ENCODE measurements at places on chromosomes 13 and 19.

GRCh38 chr13:43725460-43725859 is 61.3 kb downstream of the ENOX1 start:
- no peak for DNase-seq

GRCh38 chr13:100173203-100173602 is 84.3 kb downstream of the PCCA start:
- no peak for DNase-seq

DNA sequence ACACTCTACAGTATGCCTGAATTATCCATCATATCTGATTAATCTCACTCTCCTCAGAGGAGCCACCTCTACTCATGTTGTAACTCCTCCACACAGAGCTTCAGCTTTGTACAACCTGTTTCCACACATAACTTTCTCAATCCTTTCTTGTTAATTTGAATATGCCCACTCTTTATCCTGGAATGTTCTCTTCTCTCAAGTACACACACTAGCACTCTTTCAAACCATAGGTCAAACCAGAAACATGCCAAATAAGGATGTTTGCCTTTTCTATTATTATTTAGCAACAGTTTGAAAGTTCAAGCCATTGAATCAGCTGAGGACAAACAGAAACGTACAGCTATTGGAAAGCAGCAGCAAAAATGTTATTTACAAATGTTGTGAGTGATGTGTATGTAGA is 110.3 kb downstream of the MIPEP start:
- DNase-seq = no peak

- no peak for DNase-seq
Measured at GRCh38 chr13:36552334-36552733, 120.0 kb downstream of the CCNA1 start.

DNA sequence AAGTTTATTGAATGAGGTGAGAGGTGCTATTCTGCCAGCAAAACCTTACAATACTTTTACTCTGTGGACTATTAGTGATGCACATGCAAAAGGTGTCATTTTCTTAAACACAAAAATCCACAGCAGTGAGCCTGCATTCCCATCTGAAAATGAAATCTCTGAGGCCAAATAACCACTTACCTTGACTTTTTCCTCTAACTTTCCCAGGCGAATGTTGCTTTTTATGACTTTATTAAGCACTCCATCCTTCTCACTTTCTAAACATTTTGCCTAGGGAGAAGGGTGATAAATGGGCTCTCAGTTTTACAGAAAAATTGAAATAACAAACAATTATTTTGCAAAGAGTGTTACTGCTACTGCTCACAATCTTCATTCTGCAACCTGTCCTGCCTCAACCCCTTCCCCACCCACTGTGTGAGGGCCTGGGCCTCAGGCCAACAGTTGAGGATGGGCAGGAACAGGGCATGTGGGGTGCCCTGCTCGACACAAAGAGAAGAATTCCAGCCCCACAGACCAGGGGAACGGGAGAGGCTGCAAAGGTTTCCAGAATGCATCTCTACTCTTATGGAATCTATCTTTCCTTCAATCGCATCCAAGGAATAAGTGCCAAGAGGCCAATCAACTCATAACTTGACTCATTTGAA is 18.1 kb upstream of the SLC7A9 start:
- DNase-seq = no peak

- DNase-seq = no peak
Measured at GRCh38 chr13:62563251-62563650, 1147.6 kb upstream of the PCDH20 start.

DNA sequence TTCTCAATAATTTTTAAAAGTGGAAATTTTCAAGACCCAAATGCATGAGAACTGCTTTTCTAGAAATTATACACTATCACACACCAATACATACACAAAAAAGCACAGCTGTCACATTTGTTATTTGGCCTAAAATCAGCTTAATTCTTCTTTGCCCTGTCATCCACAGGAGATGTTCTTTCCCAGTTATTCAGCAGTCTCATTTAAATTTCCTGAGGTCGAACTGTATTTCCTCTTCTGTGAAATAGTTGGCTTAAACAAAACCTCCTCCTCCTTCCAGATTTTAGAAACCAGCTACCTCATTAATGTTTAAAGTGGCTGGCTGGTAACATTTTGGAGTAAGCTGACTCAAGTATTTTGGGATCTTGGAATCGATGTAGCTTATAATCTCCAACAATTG is 39.1 kb downstream of the SMAD9 start:
- no peak for DNase-seq

- no peak for DNase-seq
Measured at GRCh38 chr13:41905600-41906254, 55.2 kb downstream of the VWA8 start.

DNA sequence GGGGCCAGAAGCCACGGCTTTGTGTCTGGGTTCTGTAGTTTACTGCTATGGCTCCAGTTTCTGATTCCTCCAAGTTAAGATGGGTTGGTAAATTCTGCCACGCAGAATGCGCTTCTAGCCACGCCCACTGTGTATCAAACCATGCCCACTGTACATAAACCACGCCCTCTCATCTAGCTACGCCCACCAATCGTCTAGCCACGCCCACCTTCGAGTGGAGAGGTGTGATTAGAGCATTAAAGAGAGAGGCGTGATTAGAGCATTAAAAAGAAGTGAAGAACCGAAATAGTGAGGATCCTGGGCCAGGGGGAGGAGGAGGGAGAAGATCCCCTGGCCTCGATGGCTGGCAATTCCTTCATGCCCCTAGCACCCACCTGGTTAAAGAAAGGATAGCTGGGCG is 43.7 kb upstream of the ADGRE5 start:
- no peak for DNase-seq

GRCh38 chr19:32819419-32820400 is 49.9 kb downstream of the SLC7A9 start:
- DNase-seq = no peak

DNA sequence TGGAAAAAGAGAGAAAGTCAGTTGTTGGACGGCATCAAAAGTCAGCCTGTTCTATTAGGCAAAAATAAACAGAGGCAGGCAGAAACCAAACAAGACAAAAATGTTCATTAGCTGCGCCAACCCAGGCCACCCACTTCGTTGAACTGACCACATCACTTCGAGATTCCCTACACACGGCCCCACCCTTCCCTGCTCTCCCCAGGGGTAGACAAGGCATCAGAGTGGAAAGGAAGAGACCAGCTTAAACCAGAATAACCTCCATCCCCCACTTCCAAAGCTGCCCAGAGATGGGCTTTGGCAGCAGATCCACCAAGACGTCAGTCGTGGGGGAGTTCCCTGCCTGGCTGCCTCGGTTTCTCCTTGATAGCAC is 204.6 kb upstream of the TSHZ3 start:
- no peak for DNase-seq

- DNase-seq = no peak
Measured at GRCh38 chr19:39411081-39411831, 1.2 kb upstream of the PLEKHG2 start.

DNA sequence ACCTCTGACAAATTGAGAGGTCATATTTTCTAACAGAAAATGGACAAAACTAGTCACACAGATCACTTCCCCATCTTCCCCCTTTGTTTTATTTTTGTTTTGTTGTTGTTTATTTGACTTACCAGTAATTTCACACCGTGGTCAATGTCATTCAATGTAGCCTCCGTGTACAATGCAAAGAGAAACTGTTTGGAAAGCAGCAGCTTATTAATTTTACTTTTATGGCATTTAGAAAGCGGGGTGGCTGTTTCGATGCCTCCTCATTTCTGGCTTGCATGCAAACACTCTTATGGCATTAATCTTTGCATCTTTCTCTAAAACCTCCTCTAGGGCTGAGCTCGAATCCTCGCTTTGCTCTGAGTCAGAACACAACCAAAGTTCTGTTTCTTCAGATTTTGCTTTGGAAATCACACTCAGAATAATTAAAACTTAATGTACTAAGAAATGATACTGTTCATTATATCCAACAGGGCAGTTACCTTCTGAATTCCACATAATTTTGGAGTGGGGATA is 77.0 kb downstream of the ZNF536 start:
- DNase-seq = no peak

- DNase-seq = no peak
Measured at GRCh38 chr13:79226938-79227337, 179.1 kb downstream of the RBM26 start.

- no peak for DNase-seq
Measured at GRCh38 chr13:27997904-27998522, 9.5 kb upstream of the URAD start.

DNA sequence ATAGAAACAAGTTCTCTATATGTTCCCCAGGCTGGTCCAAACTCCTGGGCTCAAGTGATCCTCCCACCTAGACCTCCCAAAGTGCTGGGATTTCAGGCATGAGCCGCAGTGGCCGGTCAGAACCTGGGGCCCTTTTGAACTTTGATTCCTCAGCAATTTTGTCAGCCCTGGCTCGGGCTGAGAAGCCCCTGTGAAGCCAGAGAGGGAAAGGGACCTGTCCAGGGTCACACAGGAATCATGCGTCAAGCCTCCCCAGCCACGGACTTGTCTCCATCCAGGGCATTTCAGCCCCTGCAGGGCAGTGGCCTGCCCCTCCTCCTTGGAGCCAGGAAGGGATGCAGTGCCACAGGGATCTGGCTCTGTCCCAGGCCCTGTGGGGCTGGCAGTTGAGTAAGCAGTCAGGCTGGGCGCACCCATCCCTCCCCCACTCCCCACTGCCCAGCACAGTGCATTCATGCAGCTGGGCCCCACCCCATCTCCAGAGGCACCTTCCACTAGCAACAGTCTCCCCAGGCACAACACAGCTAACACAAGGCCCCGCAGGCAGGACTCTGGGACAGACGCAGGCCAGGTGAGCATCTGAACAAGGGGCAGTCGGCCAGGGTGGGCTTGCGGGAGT is at the start of gene CAPS:
Gene CAPS (plus strand): TSS at position 516 of the 619 bp plus-strand sequence. CDS start 153 bp downstream, outside the sequence.
- no peak for DNase-seq

DNA sequence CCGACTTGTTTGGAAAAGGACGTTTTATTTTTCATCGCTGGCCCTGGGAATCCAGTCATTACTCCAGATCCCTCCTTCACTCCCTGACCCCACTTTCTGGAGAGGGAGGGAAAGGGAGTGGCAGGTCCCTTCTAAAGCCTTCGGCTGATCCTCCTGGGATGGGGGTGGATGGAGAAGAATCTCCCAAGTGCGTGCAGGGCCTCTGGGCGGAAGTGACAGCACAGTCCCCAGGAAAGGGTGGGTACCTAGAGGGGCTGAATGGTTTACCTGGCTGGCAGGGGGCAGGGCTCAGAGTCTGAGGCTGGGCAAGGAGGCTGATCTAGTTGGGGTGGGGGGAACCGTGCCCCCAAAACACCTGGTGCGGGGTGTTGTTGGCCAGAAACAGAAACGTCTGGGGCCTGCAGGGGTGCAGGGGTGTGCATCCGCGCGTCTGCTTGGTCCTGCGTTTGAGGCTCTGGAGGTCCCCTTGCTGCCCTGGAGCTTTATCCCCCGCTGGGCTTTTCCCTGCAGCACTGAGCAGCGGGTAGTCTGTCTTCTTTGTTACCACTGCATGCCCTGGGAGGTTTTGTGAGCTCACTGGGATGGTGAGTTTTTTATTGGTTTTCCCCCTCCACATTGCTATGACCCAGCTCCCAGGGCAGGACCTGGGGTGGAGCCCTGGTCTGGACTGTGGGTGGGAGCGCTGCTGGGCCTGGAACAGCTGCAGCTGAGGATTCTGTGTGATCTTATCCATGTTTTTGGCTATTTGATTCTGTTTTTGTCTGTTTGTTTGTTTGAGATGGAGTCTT is 3.0 kb upstream of the ZNF628 start:
- DNase-seq = no peak

GRCh38 chr13:102799426-102800144 is 666 bp downstream of the BIVM start:
- DNase-seq = no peak

GRCh38 chr19:38769635-38770211 is 3.6 kb downstream of the LGALS7 start:
- peak; percentile 85 for DNase-seq

- DNase-seq = no peak
Measured at GRCh38 chr19:58154287-58154678, 3.7 kb upstream of the ZNF329 start.

DNA sequence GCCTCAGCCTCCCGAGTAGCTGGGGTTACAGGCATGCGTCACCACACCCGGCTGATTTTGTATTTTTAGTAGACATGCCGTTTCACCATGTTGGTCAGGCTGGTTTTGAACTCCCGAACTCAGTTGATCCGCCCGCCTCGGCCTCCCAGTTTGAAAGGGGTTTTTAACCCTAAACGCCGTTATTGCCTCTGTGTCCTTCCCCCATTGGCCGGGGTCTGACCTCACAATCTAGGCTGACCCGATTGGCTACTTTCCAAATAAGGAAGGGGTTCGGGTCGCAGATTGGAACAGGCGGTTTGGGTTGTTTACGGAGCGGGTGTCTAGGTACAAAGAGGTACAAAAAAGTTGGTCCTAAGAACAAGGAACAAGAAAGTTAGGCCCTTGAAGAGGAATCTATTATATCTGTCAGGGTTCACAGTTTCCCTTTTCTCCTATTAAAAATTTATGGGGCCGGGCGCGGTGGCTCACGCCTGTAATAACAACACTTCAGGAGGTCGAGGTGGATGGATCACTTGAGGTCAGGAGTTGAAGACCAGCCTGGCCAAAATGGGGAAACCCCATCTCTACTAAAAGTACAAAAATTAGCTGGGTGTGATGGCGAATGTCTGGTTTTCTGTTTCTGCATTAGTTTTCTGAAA is 1.0 kb downstream of the ZNF253 start:
- DNase-seq = peak; percentile 11

- no peak for DNase-seq
Measured at GRCh38 chr19:34363930-34364329, 1.1 kb upstream of the GPI start.

- DNase-seq = no peak
Measured at GRCh38 chr13:79870123-79870522, 389.2 kb downstream of the NDFIP2 start.

DNA sequence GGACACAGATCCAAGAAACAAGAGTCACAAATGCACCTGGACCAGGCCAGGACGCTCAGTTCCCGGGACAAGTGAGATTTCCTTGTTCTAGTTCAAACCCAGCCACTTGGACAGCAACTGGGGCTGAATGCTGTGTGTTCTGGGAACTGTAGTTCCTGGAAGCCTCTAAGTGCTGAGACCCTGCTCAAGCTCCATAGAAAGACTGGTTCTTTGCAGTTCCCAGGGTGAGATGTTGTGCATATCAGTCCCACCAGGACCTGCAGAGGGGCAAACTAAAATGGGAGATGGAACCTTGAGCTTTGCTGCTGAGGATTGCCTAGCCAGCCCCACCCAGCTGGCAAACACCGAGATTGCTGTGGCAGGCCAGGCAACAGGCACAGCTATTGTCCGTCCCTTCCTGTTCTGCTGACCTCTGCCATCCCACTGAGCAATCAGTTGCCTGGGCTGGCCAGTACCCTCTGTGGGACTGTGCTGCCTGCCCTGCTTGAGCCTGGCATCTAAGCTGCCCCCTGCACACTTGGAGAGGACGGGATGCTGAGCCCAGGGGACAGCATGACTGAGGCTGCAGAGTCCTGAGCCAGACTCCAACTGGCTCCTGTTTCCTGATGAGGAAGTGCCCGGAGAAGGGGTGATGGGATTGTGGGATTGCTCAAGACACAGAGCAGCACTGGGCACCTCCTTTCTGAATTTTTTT is 1.4 kb upstream of the GIPC1 start:
- no peak for DNase-seq

DNA sequence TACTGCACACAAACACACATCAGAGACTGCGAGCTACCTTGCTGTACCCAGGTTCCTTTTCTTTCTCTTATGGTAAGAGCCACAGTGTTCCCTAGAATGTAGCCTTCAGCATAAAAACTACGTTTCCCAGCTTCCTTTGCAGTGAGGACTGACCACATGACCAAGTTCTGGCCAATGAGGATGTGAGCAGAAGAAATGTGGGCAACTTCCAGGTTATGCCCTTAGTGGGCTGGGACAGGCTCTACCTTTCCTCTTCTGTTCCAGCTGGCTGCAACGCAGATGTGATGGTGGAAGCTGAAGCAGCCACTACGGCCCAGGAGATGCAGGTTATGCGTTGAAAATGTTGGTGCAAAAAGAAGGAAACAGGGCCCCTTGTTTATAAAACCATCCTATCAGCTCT is 27.5 kb downstream of the VRK3 start:
- DNase-seq = no peak
